ENCODE measurements at places on chromosomes 5 and 9.

GRCh38 chr9:93622691-93623090 lies 46.3 kb downstream of the PHF2 start:
- no peak for DNase-seq

DNA sequence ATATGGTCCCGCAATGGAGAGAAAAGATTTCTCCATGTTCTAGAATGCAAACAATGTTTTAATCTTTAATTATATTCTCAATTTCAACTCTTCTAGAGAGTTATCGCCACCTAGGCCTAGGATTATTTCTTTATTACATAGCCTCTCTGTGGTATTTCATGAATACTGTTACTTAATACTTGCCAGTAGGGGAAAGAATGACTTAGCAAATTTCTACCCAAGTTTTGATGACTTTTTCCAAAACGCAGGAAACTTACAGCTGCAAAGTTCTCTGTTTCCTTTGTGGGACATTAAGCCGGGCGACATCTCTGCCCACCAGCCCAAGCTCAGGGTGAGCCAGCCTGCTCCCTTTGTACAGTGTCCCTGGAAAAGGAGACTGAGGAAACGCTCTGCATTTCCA lies 73.8 kb downstream of the MED27 start:
- DNase-seq = no peak

DNA sequence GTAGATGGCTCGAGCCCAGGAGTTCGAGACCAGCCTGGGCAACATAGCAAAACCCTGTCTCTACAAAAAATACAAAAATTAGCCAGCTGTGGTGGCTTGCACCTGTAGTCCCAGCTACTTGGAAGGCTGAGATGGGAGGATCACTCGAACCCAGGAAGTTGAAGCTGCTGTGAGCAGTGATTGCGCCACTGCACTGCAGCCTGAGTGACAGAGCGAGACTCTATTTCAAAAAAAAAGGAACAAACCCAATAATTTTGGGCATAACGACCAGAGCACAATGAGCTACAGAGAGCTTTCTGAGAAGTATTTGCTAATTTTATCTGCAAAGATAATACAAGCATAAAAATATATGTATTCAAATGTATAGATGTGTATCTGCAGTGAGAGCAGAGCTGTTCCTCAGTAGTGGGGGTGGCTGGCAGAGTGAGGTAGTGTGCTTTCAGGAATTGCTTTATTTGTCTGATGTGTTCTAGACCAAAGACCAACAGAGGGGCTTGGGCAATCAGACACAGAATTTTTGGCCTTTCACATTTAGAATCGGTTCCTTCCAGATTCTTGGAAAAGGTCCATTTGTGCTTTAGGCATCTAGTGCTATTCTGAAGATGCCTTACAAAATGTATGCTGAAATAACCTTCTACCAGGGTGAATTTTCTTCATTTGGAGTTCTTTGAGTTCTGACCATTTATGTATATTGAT lies 5.2 kb downstream of the DOCK8 start:
- no peak for DNase-seq

DNA sequence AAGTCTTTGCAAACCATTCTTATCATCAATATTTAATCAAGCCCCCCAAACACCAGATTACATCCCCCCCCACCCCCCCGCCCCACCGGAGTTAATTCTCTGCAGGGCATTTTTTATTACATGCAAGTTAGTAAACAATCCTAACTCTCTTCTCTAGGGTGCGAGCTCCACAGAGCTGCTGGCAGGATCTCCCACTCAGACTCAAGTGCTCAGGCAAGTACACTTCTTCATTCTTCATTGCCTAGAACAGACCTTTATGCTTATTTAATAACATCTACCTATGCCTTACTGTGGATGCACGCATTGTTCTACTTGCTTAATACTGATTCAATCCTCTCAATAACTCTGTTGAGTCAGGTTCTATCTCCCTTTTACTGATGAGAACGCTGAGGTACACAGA lies 9.9 kb downstream of the SAXO1 start:
- no peak for DNase-seq

DNA sequence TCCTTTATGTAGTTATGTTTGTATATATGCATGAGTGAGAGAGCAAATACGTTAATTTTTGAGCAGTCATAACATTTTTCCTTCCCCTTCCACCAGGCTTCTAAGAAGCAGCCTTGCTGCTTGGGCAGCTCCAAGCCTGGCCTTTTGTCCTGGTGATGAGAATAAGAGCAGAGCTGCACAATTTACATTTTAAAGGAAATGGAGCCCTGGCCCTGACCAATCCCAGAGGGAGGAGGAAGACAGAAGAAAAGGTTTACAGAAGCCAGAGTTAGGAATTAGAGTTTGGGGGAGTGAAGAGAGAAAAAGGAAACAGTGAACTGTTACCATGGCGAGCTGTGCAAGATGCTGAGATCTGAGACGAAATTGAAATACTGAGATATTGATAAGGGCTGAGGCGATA lies 25.3 kb upstream of the EFNA5 start:
- DNase-seq = no peak

- no peak for DNase-seq
Measured at GRCh38 chr9:5557606-5558587, 47.6 kb downstream of the PDCD1LG2 start.

All from activated CD4-positive, alpha-beta T cell treated with anti-CD3 and anti-CD28 coated beads, Interleukin-2, Interleukin-4, amounts not matched to agents 100 ng/mL and 50 ng/mL, durations not matched to agents 16 hours and 8 hours (primary cell).